Fibroblast of the conjunctiva (primary cell): ENCODE measurements at places on chromosomes 12 and 14.

DNA sequence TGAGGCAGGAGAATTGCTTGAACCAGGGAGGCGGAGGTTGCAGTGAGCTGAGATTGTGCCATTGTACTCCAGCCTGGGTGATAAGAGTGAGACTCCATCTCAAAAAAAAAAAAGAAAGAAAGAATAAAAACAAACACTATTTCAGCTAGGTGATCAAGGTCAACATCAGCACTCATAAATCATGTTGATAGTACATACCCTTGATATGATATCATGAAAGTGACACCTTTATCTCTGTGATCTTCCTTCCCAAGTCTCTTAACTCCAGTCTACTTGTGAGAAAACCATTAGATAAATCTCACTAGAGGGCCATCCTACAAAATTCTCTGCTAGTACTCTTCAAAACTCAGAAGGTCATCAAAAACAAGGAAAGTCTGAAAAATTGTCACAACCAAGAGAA is 44.2 kb upstream of the PTGR2 start:
- DNase-seq = no peak

- DNase-seq = no peak
Observed at GRCh38 chr12:113115455-113116126, 20.0 kb downstream of the RASAL1 start.

DNA sequence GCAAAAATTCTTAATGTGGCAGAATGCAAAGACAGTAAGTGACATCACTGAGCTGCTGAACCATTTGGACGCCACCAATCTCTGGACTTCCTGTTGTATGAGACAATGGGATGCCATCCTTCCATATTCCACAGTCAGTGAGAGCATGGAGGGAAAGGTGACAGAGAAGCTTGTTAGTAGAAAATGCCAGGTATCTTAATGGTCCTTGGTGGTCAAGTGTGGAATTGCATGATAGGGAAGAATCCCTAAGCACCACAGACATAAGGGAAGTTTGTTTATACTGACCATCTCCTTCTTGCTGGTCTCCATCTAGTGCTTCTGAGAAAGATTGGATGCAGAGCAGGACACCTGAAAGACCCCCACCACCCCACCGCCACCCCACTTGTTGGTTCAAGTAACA is 1410.0 kb upstream of the TMEM132C start:
- no peak for DNase-seq

GRCh38 chr12:67413577-67413976 is 144.4 kb downstream of the CAND1 start:
- no peak for DNase-seq

DNA sequence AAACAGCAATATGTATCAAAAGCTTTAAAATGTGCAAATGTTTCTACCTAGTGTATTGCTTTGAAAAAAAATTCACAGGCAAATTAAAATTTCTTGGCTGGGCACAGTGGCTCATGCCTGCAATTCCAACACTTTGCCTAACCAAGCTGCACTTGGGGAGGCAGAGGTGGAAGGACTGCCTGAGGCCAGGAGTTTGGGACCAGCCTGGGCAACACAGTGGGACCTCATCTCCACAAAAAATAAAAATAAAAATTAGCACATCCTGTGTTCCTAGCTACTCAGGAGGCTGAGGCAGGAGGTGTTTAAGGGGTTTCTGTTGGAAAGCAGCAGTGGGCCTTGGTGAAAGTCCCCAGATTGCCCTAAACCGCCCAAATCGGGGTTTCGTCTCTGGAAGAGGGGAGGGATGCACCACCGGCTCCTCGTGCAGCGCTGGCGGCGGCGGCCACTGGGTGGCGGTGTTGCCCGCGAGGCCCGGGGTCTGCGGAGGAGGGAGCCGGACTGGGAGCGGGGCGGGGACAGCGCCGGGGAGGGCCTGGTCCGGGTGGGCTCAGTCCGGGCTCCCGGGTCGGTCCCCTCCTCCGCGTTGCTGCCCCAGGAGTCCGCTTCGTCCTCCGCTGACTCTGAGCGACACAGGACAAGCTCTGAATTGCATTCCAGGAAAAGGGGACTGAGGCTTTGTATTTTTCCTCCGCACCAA is 265.6 kb downstream of the AACS start:
- DNase-seq = no peak

- no peak for DNase-seq
Observed at GRCh38 chr12:122858591-122859302, 23.5 kb downstream of the HIP1R start.

- DNase-seq = no peak
Observed at GRCh38 chr12:98808243-98808875, 163.3 kb downstream of the APAF1 start.

GRCh38 chr12:101839324-101840283 is 8.8 kb upstream of the GNPTAB start:
- DNase-seq = peak; percentile 34

DNA sequence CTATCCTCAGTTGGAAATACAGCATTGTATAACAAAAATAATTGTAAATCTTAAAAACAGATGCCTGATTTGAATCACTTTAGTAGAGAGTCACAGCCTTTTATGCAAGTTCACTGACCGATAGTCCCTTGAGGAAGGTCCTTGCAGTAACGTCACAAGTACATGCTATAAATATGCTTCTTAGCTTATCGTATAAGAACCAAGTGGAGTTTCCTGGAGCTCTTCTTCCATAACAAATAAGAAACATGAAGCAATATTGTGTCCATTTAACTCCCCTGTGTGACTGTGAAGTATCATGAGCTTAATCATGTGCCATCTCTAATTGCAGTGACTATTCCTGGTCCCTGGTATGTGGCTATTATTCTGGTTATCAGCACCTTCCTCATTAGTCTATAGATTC is 107.9 kb downstream of the SLC38A4 start:
- DNase-seq = no peak

DNA sequence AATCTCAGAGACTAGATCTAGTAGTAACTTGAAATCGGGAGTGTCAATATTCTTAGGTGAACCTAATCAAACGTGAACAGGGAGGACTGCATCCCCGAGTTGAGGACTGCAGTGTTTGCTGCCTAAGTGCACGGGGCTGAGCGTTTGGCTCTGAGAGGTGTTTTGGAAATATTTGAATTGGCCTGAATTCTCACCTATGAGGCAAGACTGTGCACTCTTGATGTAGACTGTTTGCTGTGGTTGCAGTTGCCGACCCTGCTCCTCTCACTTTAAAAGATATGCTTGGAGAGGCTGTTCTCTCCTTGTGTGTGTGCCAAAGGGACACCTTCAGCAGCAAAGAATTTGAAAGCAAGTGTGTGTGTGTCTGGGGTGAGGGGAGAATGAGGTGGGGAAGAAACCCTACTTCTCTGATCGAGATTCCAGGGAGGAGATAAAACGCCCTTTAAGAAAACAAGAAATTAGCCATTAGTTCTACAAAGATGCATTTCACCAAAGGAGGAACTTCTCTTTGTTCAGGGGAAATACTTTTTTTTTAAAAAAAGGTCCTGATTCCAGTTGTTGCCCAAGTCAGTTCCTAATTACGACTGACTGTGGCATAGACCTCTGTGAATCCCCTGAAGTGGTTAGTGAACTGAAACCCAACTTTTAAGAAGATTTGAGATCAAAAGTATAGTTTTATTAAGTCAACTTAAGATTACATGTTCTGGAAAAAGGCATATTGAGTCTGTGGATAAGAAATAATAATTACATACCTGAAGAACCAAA is 106.6 kb downstream of the DYRK2 start:
- no peak for DNase-seq

DNA sequence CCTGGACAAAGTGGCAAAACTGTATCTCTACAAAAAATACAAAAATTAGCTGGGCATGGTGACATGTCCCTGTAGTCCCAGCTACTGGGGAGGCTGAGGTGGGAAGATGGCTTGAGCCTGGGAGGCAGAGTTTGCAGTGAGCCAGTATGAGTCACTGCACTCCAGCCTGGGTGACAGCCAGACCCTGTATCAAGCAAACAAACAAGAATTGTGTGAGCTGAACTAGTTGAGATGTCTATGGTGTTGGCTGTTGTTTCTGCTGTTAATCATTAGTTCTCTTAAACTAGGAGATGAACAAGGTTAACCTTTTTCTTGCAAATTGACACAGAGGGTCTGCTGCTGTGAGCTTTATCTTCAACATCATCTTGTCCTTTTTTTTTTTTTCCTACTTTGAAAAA is 23.6 kb downstream of the RASSF3 start:
- DNase-seq = no peak

DNA sequence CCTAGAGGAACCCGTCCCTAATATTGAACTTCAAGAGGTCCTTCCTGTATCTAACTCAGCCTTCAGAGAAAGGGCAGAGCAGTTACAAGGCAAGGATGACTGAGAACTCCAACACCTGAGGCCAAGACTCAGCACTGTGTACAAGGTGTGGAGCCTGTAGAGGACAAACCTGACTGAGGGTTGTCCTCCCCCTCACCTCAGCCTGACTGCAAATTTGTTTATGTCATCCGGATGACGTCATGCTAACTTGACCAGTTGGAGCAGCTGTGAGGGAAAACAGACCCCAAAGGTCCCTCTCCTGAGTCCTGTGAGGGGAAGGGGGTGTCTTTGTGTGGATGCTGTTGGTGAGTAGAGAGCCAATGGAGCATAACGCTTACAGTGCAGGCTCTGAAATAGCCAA is 4.3 kb downstream of the CRACR2A start:
- no peak for DNase-seq

DNA sequence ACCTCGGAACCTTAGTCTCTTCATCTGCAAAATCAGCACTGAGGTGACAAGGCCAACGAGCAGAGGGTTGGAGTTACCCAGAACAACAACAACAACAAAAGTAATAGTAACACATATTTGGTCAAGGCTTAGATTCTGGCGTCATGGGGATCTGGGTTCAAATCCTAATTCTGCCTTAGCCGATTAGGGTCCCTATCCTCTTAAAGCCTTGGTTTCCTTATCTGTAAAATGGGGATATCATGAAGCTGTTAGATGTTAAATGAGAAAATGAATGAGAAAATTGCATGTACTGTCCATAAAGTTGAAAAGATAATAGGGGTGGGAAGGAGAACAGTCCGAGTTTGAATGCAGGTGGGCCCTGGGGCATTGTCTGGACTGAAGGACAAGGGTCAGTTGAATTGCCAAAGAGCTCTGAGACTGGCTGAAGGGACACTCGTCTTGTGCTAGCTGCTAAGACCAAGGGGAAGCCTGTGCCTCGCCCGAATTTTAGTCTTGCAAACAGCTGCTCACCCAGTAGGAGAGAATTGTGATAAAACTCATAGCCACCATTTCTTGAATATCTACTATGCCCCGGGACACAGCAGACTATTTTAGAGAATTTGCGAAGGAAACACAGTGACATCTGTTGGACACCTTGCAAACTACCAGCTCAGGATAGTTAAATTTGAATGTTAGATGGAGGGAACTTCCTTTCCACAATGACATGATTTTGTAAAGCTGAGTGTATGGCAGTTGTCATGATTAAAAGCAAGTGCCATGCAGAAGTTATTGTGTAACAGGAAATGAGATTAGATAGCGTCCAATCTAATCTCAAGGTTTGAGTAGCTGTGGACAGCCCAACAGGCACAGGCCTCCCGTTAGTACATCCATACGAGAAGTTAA is 6.8 kb upstream of the HNF1A start:
- DNase-seq = peak; percentile 43

DNA sequence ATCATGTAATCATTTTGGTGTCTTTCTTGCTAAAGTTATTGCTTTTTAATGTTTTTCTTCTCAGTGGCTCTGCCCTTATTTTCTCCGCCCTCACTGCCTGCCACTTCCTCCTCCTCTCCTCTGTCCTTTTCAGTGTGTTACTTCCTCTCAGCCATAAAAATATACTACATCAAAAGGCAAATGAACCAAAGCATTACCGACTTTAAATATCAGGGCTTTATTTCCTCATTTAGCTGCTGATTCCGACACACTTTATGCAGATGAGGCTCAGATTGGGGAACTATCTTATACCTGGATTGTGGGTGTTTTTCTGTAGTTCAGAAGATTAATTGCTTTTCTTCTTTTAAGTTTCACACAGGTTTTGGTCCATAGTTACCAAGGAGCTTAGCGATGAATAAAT is 118.1 kb downstream of the CMAS start:
- DNase-seq = no peak

- DNase-seq = no peak
Observed at GRCh38 chr12:12079291-12079690, 8.6 kb downstream of the BCL2L14 start.

DNA sequence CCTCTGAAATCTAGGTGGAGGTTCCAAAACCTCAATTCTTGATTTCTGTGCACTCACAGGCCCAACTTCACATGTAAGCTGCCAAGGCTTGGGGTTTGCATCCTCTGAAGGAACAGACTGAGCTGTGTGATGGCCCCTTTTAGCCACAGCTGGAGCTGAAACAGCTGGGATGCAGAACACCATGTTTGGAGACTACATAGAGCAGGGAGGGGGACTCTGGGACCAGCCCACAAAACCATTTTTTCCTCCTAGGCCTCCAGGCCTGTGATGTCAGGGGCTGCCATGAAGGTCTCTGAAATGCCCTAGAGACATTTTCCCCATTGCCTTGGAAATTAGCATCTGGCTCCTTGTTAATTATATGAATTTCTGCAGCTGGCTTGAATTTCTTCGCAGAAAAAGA is 1025.9 kb upstream of the NOVA1 start:
- DNase-seq = no peak

GRCh38 chr12:23686095-23686494 is 263.4 kb downstream of the SOX5 start:
- no peak for DNase-seq

GRCh38 chr14:106508216-106508615 is 981.8 kb downstream of the TMEM121 start:
- DNase-seq = no peak

DNA sequence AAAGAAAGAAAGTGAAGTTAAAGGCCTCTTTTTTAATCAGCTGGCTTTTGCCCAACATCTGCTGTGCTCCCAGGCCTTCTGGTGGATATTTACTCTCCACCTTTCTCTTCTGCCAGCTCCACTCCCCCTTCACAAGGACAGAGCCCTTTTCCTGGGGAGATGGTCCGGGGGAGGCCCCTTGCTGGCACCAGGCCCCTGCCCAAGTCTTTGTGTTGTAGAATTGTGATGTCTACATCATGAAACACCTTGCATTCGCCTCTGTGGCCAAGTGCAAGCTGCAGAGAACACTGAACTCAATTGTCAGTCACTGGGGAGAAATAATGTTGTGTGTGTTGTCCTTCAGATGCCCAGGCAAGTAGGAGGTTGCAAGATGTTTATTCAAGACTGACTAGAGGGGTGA is 150.3 kb downstream of the DPF3 start:
- DNase-seq = no peak

DNA sequence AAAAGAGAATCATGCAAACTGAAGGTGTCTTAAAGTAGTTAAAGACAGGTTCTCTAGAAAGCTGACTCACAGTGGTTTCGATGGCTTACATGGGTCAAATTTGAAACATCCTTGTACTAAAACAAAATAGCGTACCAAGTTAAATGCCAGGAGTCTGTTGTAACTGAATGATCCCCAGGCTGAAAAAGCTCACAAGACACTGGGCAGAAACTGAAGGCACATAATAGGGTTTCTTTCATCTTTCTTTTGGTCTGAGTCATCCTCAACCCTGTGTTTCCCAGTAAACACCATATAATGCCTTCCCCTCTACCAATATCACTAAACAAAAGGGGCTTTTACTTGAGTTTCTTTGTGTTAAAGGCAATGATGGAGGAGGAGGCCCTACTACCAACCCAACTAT is 12.8 kb downstream of the ZFYVE1 start:
- DNase-seq = no peak

- no peak for DNase-seq
Observed at GRCh38 chr12:55664826-55665225, 28.1 kb downstream of the OR10P1 start.

- peak; percentile 12 for DNase-seq
Observed at GRCh38 chr14:26963711-26964110, 365.9 kb upstream of the NOVA1 start.
